ENCODE measurements at places on chromosomes 7 and 10.

DNA sequence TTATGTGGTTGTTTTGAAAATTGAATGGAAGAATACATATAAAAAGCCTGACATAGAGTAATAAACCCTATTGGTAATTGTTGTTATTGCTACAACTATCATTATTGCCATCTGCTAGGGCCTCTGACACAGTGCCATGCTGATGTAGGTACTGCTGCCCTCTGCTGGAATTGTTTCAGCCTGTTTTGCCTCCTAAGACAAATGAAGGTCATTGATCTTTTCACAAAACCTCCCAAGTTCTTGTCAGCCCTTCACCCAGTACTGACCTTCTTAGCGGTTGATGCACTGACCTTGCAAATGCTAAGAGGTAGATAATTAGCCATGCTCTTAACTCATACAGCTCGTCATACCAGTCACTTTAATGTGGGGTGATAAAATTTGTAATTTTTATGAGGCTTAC, 975.2 kb downstream of the SORCS1 start:
- DNase-seq, result no peak

DNA sequence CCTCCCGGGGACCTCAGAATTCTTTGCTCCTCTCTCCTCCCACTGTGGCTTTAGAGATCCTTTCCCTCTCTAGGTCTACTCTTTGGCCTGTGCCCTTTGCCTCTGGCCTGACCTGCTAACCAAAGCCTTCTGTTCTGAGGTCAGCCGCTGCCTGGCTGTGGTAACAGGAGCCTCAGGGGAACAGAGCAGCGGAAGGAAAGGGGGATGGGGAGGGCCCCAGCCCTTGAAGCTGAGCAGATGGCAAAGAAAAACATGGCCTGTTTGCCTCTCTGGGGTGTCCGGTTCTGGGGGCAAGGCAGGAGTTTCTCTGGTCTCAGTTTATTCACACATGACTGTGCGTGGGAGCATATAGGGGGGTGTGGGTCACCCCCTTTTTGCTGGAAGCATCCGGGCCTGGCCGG, 28.2 kb downstream of the COL26A1 start:
- DNase-seq, result no peak

GRCh38 chr7:45514944-45515343, 59.2 kb upstream of the ADCY1 start:
- no peak for DNase-seq

DNA sequence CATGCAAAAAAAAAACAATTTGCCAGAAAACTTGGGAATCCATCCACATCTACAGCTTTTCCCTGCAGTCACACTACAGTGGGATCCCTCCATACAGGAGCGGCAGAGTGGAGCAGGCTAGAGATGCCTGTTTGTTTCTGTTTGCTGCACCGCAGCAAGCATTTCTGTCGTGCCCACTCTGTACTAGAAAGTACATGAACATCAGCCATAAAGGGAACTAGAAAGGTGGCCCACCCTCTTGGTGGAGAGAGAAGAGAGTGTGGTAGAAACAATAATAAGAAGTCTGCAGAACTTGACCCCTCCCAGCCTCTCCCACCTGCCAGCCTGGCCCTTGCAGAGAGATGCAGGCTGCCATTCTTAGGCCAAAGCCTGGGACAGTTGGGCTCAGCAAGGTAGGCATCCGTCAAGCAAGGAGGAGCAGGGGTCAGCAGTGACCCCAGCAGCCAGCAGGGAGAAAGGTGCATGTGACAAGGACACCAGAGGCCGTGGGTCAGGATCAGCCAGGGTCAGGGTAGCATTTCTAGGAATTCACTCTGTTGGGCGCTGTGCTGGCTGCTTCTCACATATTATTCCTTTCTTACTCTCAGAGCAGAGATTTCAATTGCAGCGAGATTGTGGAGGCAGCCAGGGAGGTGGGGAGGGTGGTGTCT, 171.8 kb downstream of the EGFR start:
- no peak for DNase-seq

- no peak for DNase-seq
Observed at GRCh38 chr7:102455596-102455995, 9.1 kb downstream of the ALKBH4 start.

All from SW 1271 (cell line).